ENCODE measurements at places on chromosomes 16 and 17.

GRCh38 chr16:20004931-20005330, 68.8 kb downstream of the GPR139 start:
- no peak for DNase-seq

DNA sequence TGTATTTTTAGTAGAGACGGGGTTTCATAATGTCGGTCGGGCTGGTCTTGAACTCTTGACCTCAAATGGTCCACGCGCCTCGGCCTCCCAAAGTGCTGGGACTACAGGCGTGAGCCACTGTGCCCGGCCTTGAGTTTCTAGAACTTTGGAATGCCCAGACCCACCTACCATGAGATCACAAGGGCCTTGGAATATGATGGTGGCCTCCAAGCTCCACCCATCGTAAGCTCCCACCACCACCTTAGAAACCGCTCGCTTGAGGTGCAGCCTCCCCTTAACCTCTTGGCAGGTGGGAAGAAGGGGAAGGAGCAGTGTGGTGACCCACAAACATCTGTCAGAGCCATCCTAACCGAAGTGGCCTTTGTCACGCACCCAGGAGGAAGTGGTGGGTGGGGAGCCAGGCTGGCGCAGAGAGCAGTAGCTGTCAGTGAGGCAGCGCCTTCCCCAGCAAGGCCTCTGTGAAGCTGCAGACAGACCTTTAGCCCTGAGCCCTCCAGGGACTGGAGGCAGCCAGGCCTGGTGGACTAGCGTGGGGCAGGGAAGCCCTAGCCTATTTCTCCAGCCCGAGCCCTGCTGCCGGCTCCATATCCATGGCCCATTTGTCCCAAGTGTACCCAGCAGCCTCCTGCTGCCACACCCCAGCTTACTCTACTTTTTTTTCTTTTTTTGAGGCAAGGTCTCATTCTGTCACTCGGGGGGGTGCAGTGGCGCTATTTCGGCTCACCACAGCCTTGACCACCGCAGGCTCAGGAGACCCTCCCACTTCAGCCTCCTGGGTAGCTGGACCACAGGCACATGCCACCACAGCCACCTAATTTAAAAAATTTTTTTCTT, 13.1 kb upstream of the SEPHS2 start:
- peak; percentile 54 for DNase-seq

GRCh38 chr17:77856551-77857305, 101.8 kb upstream of the TNRC6C start:
- DNase-seq, result no peak

DNA sequence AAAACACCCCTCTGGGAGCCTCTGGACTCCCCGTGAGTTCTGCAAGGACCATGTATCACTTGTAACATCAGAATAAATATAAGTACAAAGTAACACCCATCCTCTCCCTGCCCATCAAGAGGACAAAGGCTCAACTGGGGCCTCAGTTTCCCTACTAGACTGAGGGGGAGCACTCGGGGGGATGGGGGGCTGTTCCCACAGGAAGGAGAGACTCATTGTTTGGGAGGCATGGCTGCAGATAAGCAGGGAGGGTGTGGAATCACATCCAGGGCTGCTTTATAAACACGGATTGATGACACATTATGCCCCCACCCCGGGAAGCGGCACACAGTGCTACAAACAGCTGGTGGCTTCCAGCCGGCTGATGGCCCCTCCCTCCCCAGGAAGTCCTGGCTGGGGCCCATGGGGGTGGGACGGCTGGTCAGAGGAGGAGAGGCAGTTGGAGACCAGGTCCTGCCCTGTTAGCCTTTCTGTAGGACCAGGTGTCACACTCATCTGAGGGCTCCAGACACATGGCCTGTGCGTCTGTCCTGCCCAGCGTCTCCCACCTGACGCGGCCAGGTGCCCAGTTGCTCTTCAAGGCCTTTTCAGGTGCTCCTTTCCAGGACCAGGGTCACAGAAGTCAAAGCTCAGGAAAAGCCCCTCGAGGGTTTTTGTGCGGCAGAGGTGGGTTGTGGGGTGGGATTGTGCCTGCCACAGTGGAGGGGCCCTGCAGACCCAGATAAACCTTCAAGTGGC, 1.3 kb upstream of the MPG start:
- DNase-seq, result no peak

- DNase-seq, result no peak
These were observed 10.9 kb upstream of the ZFP90 start for GRCh38 chr16:68528233-68528632.

Data from Kasumi-1 (cell line).